ENCODE measurements at places on chromosomes 4 and X. TPM values are rescaled to one million over a fixed set of nuclear protein-coding genes. Genes with fewer than 3 reads are reported as not detected.

DNA sequence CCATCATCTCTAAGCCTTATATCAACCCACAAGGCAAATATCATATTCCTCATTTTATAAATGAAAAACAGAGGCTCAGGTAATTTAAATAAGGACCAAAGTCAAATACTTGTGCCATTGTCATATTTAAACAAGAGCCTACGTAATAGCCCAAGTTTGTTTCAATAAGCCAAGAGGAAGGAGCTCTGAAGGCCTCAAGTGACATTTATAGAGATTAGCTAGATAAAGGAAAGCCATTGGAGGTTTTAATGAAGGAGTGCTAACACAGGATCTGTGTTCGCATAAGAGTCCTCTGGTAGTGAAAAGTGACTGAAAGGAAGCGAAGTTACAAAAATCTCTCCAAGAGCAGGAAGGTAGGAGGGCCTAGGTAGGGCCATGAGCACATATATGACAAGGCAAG lies 384.9 kb upstream of the NOCT start:
- no peak overlapping the region for H3K4me3 ChIP-seq
- no peaks in the 10 kb centered on the region for H3K36me3 ChIP-seq
- DNase-seq: no peak
- H3K27me3 ChIP-seq: peaks cover 14% of the 10 kb centered on the region
- H3K27ac ChIP-seq: no peak overlapping the region

DNA sequence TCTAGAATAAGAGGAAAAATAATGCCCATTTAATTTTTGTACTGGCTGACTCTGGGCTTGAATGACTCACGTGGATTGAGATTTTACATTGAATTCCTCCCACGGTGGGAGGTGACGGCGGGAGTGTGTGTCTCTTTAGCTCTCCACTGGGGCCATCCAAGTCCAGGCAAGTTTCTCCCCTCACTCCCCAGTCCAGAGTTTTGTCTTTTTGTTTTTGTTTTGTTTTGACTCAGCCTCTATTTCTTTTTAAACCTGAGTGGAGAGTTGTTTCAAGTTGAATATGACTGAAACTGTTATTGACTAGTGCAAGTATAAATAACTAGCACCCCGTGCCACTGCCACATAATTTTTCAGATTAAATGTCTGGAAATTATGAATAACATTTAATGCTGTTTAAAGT lies 13.6 kb downstream of the CHST7 start:
- DNase-seq: no peak
- H3K27ac ChIP-seq: no peak overlapping the region

The EPHA5 gene
- total RNA-seq: not detected

The DMP1 gene
- not detected for total RNA-seq

GRCh38 chr4:73311428-73311827 lies 52.8 kb upstream of the ANKRD17 start:
- H3K36me3 ChIP-seq: no peaks in the 10 kb centered on the region
- no peak for DNase-seq
- no peak overlapping the region for H3K27ac ChIP-seq
- no peaks in the 10 kb centered on the region for H3K27me3 ChIP-seq
- no peaks in the 10 kb centered on the region for H3K4me1 ChIP-seq

DNA sequence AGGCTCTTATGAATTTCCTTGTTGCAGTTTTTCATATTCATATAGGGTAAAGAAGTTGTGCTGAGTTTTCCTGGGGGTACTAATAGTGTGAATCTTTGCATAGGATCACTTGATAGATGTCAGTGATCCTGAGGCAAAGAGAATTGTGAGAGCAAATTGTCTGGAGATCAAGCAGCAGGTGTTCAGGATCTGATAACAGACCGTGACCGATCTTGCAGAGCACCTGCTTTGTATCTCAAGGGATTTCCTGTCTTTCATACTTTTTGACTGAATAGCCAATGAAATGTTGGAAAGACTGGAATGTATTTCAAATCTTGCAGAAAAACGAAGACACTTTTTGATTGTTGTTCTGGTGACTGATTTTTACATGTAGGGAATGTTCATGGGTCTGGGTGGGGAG lies 914.5 kb downstream of the STIM2 start:
- H3K27ac ChIP-seq: no peak overlapping the region
- no peak for DNase-seq
- H3K4me3 ChIP-seq: no peak overlapping the region
- no peaks in the 10 kb centered on the region for H3K4me1 ChIP-seq

DNA sequence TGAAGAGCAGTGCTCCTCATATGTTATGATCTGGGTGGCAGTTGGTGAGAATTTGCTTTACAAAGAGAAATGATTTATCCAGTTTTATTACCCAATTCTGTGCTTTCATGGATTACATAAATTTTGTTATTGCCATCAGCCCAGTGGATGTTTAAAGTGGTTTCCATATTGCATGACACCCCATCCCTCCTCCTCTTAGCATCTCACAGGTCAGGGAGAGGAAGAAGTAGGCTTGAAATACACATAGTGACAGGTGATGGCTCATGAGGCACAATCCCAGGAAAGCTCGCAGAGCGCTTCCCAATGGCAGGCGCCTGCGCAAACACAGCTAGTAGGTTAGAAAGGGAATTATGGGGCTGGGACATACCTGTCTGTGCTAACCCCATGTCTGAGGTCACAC lies 47.7 kb upstream of the GATB start:
- no peaks in the 10 kb centered on the region for H3K36me3 ChIP-seq
- peaks cover 13% of the 10 kb centered on the region for H3K27me3 ChIP-seq
- H3K4me3 ChIP-seq: no peak overlapping the region
- no peaks in the 10 kb centered on the region for H3K4me1 ChIP-seq
- no peak for DNase-seq
- no peak overlapping the region for H3K27ac ChIP-seq

DNA sequence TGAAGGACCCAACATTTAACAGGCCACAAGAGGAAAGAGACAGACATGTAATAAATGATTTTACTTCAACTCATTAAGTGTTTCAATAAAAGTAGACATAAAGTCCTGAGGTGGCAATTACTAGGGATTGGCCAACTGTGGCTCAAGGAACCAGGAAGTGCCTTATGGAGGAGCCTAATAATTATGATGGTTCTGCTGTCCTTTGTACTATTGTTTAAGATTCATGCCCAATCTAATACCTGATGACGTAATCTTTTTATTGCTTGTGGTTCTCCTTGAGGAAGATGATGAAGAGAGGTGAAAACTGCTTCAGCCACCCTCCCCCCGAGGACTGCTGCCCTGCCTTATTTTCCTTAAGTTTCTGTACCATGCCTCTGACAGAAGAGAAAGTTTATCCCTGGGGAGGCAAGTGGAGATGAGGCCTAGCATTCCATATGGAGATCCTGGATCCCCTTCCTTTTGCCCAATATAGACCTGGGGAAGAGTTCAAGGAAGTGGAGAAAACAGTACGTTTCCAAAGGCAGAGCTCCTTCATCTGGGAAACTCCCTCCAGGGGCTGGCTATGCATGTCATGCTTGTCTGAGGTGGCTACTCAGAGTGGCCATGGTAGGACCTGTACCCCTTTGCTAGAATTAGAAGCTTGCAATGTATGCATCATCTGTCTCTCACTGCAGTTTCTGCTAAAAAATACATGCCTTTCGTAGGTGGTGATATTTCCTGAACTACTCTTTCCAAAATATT lies 56.8 kb upstream of the FAT1 start:
- DNase-seq: no peak
- no peaks in the 10 kb centered on the region for H3K4me1 ChIP-seq
- H3K36me3 ChIP-seq: no peaks in the 10 kb centered on the region
- H3K27ac ChIP-seq: no peak overlapping the region
- no peaks in the 10 kb centered on the region for H3K27me3 ChIP-seq

DNA sequence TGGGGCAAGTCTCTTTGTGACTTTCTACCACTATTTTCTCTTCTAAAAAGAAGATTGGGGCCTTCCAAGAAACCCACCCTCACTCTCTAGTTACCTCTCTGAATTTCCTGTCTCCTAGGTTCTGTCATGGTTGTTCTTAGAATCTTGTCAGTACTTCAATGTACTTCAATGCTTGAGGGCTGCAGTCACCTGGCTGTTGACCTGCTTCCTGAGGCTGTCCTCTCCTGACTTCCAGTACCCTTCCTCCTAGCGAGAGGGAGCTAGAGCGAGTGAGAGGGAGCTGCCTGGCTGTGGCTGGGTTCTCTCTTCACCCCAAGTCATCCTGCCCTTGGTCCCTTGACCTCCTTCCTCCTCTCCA lies 17.7 kb downstream of the CD99L2 start:
- H3K27ac ChIP-seq: peak overlapping the region; percentile 32
- no peaks in the 10 kb centered on the region for H3K4me1 ChIP-seq
- no peak overlapping the region for H3K4me3 ChIP-seq
- H3K27me3 ChIP-seq: no peaks in the 10 kb centered on the region

The ADAM29 gene
- total RNA-seq: not detected

All from K562 (cell line).